Fibroblast of skin of left biceps (primary cell): ENCODE measurements at places on chromosomes 7 and 10.
A peak's percentile ranks its signal among the peaks of the same experiment; 100 is the strongest.

- no peak for DNase-seq
Measured at GRCh38 chr10:70678757-70679489, 6.6 kb downstream of the ADAMTS14 start.

DNA sequence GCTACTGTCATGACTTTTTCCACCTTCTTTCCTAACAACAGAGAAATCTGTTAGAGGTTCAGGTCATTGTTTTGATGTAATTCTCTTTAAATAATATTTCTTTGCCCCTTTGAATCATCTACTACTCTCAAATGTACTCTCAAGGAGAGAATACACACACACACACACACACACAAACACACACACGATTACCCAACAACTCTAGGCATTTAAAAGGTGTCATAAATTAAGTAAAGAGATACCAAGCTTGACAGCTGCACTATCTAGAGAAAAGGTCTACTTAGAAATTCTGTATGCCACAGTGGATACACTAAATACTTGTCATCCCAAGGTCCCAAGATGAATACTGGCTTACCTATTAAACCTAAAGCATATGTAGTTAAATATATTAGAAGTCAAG, 4.8 kb downstream of the PANK1 start:
- DNase-seq: no peak

DNA sequence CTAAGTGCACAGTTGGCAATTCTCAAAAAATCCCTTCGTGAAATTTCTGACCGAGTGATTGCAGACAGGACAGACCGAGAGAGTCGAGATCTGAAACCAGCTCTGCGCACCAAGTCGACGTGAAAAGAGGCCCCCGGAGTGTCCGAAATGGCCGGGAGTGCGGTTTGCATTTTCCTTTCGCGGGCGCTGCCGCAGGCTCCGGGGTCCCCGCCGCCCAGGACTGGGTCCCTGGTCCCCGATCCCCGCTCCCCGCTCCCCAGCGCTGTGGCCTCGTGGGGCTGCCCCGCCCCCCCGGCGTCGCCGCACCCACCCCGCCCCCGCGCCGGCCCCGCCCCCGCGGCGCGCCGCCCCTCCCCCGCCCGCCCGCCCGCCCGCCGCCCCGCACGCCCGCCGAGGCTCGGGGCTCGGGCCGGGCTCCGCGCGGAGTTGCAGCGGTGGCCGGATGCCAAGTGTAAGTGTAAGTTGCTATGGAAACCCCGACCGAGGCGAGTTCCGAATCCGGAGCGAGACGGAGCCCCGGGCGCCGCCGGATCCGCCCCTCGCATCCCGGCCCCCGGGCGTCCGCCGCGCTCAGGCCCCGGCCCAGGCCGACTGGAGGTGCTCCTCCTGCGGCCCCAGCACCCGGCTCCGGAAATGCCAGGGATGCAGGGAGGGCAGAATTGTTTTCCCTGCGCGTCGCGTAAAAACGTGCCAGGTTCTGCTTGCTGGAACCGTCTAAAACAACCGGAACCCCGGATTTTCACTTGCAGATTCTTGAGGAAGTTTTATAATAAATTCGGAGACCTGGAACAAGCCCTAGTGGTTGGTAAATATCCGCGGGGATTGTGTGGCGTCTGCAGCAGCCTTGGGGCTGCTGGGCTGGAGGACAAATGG, 4.6 kb downstream of the BMI1 start:
- DNase-seq: no peak

- peak; percentile 50 for DNase-seq
Measured at GRCh38 chr10:19918794-19919193, 102.6 kb downstream of the PLXDC2 start.

DNA sequence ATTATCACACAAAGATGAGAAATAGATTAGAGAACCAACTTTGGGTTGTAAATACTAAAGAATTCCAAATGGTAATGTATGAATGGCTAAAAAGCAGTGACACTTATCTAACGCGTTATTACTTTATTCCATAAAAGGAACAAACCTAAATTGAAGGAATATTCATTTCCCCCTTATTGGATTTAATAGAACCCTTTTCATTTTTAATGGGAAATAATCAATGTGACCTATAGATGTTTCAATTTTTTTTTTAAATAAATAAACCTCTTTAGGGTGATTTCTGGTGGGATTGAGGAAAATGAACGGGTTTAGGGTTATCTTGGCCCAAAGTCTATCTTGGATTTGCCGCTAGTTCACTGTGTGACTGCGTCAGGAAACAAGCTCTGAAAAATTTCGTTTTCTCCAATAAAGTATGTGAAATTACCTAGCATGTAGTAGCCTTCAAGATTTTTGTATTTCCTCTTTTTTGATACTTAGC, 1.9 kb upstream of the ACBD5 start:
- DNase-seq: no peak

DNA sequence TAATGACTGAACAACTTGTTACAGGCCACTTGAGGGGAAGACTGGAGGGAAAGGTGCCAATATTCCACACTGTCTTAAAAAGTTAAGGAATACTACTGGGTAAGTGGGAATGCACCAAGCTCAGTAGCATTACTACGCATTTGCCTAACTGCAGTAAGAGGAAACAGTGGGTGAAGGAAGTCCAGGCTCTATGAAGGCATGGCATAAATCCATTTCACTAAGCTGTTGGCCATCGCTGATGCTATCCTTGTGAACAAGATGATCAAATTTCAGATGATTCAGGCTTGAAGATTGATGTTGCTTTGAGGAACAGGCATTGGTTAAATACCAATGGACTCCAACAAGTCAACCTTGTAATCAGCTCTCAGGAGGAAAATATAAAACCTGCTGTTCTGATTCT, 44.2 kb upstream of the TES start:
- no peak for DNase-seq

- DNase-seq: no peak
Measured at GRCh38 chr10:72814099-72814790, 79.3 kb upstream of the OIT3 start.

DNA sequence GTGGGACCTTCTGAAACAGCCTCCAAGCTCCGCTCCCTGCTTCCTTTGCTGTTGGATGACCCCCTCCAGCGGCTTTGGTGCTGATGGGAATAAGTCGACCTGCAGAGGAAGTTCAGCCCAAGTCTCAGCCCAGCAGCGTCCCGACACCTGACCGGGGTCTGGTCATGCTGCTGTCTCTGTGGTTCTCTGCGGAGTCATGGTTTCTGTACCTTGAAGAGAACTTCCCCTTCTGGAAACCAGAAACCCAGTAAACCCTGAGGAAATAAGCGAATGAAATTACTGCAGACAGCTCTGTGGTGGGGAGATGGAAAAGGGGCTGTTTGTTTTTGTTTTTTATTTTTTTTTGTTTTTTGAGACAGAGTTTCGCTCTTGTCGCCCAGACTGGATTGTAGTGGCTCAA, 18.3 kb upstream of the ZNF12 start:
- DNase-seq: no peak

DNA sequence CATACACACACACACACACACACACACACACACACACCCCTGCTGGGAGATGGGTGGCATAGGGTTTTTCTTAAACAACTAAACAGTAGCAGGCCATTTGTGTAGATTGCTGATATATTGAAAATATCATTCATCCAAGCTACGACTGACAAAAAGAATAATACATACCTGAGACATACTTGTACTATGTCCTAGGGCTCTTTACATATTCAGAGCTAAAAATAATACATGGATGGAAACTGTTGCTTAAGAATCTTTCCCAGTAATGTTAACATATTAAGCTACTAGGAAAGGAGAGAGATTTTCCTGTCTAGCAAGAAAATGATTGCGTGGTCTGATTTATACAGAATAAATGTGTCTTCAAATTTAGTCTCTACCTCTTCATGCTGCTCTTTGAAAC, 40.2 kb upstream of the TUBB8 start:
- no peak for DNase-seq

DNA sequence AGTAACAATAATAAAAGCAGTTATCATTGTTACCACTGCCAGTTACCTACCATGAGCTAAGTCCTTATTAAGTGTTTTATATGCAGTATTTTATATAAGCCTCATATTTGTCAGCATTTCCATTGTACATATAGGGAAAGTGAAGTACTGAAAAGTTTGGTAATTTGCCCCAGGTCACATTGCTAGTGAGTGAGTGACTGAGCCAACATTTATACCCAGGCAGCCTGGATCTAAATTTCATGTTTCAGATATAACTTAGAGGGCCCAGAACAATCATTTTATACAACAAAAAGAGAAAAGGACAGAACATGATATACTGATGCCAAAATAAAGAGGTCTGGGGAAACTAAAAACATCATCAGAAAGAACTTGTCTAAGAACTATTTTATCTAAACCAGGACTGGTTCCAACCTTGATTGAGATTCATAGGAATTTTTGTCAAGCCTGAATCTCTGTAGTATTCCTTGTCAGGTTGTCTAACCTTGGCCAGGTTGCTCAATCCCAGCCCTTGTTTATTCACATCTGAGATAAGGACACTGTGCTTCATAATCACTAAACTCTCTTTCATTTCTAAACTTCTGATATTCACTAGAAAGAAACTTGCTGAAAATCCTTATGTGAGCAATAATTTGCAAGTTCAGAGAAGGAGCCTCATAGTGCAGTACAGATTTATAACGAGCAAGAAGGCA, 308.2 kb downstream of the IPMK start:
- DNase-seq: no peak

- DNase-seq: peak; percentile 69
Measured at GRCh38 chr7:7761974-7762779, 43.8 kb upstream of the RPA3 start.

- DNase-seq: no peak
Measured at GRCh38 chr10:130242513-130242912, 106.3 kb downstream of the GLRX3 start.

GRCh38 chr10:43108951-43109350, 29.3 kb upstream of the CSGALNACT2 start:
- no peak for DNase-seq

GRCh38 chr7:129947049-129947448, 5.7 kb downstream of the UBE2H start:
- no peak for DNase-seq

- no peak for DNase-seq
Measured at GRCh38 chr7:280461-280860, 9.5 kb upstream of the FOXL3 start.

DNA sequence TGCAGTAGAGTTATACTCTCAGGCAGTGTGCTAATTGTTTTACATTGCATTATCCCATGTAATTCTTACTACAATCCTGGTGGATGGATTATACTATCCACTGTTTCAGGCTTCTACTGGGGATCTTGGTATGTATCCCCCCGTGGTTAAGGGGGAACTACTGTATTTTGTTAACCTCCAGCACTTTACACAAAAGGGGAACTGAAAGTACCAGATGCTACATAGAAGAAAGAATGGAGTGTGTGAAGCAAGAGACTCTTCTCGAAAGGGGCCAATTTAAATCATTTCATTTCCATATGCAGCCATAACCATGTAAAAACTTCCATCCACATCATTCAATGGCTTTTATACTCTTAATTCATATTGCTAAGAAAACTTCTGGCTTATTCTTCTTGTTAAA, 69.4 kb downstream of the C1GALT1 start:
- DNase-seq: no peak

- no peak for DNase-seq
Measured at GRCh38 chr10:73756183-73756582, 12.0 kb downstream of the SEC24C start.

DNA sequence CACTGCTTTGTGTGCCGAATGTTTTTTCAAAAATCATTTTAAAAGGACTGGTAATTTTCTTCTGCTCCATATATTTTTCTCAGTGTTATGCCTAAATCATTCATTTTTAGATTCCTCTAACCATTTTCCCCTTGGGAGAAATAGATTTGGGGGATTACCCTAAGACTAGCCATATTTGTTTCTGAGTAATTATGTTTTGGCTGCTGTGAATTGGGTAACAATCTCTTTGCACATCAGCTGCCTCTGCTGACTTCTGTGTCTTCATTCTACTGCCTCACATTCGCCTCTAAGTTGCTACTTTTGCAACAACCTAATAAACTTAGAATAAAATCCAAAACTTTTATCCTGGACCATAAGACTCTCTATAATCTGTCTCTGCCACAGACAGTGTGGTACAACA, 18.5 kb upstream of the MRC1 start:
- DNase-seq: no peak

GRCh38 chr10:3986493-3987142, 201.6 kb upstream of the KLF6 start:
- no peak for DNase-seq

DNA sequence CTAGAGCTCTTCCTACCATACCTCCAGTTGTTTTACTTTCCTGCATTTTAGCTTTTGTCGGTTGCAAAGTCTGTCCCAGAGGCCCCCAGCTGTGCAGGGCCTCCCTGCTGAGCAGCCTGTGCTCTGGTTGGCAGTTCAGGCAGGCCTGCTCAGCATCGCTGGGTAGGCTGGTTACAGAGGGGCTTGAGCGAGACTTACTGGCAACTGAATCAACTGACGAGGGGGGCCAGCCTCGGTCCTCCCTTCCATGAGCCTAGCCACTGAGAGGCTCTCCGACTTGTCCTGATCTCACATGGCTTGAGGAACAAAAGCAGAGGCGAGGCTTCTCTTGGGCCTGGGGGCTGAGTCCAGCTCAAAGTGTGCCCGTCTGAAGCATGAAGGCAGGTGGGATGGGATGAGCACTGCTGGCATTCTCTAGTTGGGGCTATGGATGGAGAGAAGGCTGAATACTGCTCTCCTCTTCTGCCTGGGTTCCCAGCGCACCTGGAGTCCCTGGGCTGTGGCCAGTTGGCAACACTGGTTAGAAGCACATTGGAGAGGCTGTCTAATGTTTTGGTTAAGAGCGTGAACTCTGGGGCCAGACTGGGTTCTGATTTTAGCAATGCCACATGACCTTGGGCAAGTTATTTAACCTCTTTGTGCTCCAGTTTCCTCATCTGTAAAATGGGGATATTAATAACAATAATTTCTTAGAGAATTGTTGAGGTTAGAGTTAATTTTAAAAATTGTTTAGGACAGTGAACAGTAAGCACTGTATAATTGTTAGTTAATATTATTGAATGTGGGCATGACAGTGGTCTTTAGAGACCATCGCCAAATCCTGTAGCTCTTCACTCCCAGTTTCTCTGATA, 6.9 kb upstream of the SFRP5 start:
- DNase-seq: no peak

- no peak for DNase-seq
Measured at GRCh38 chr7:16045296-16045695, 358.8 kb upstream of the MEOX2 start.

GRCh38 chr7:27305854-27306253, 63.3 kb downstream of the EVX1 start:
- DNase-seq: no peak

DNA sequence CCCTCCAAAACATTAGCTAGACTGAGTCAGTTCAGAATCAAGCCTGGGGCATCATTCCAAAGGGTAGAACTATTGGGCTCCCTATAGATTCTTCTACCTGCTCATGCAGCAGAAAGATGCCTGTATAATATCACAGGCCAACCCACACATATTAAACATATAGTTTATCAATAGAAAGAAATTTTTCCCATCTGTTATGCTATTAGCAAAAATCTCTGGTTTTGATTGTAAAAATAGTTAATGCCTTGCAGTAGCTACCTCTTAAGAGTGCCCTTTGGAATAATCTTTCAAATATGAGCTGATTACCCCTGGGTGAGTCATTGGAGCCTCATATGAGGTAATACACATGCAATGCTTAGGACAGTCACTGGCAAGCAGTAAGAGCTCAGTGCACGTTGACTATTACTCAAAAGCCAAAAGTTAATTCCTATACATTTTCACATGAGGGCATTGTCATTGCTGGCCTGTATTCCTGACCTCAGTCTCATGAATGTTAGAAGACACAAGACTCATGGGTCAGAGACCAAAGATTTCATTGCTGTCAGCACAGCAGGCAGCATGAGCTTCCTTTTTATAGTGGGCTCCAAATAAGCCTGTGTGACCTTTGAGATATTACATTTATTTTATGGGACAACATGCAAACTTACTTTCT, 180.0 kb downstream of the FGFR2 start:
- DNase-seq: peak; percentile 8
